ENCODE measurements at places on chromosomes 12 and 14.

GRCh38 chr12:125852116-125852515 lies 786.9 kb downstream of the AACS start:
- no peak for DNase-seq

DNA sequence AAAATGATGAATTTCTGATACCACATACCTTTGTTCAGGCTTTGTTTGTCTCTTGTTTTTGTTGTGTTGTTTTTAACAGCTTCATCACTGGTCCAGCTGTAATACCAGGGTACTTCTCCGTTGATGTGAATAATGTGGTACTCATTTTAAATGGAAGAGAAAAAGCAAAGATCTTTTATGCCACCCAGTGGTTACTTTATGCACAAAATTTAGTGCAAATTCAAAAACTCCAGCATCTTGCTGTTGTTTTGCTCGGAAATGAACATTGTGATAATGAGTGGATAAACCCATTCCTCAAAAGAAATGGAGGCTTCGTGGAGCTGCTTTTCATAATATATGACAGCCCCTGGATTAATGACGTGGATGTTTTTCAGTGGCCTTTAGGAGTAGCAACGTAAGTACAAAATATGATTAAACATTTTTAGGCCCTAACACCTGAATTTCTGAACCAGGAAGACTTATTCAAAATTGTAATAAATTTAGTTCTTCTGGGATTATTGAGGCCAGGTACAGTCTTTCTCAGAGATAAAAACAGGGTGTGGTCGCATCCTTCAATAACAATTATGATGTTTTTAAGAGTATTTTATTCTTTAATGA lies 22.4 kb downstream of the RXYLT1 start:
- DNase-seq, result no peak

- DNase-seq, result no peak
Measured at GRCh38 chr12:124713041-124713435, 145.6 kb upstream of the NCOR2 start.

DNA sequence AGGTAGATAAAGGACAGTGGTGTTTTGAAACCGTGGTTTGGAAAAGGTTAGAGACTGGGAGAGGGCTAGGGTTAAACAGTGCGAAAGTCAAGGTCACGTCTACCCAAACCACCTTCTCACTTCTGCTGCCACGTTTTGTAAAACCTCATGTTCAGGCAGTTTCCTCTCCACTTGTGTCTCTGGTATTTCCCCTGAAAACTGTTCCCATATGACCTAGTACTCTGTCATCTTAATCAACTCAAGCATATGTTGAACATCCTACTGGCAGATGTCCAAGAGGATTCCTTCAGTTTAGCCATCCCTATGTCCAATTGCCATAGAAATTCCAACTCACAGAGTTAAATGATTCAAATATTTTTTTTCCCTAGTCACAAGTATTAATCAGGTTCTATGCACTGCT lies 17.4 kb downstream of the CLEC4C start:
- no peak for DNase-seq

- no peak for DNase-seq
Measured at GRCh38 chr12:9372202-9372601, 164.0 kb upstream of the PZP start.

GRCh38 chr12:98308141-98308540 lies 207.2 kb upstream of the TMPO start:
- DNase-seq, result no peak

- DNase-seq, result no peak
Measured at GRCh38 chr12:94033101-94033500, 115.3 kb upstream of the PLXNC1 start.

GRCh38 chr12:52924764-52925716 lies 20.2 kb upstream of the KRT8 start:
- no peak for DNase-seq

GRCh38 chr12:43210485-43211192 lies 341.4 kb downstream of the ADAMTS20 start:
- no peak for DNase-seq

- peak; percentile 38 for DNase-seq
Measured at GRCh38 chr14:64293976-64294671, at the start of gene ESR2. Gene ESR2 (minus strand): TSS chr14:64294371. CDS start chr14:64282985, 11,386 bp downstream.

GRCh38 chr12:121806546-121807423 lies 3.0 kb downstream of the SETD1B start:
- DNase-seq, result no peak

- DNase-seq, result no peak
Measured at GRCh38 chr12:93089805-93090569, 160.9 kb upstream of the EEA1 start.

- no peak for DNase-seq
Measured at GRCh38 chr12:23290627-23291330, 658.7 kb downstream of the SOX5 start.

GRCh38 chr12:47943623-47944340 lies 19.6 kb upstream of the TMEM106C start:
- DNase-seq, result no peak

GRCh38 chr14:23831596-23831995 lies 122.0 kb upstream of the DHRS4 start:
- DNase-seq, result no peak

DNA sequence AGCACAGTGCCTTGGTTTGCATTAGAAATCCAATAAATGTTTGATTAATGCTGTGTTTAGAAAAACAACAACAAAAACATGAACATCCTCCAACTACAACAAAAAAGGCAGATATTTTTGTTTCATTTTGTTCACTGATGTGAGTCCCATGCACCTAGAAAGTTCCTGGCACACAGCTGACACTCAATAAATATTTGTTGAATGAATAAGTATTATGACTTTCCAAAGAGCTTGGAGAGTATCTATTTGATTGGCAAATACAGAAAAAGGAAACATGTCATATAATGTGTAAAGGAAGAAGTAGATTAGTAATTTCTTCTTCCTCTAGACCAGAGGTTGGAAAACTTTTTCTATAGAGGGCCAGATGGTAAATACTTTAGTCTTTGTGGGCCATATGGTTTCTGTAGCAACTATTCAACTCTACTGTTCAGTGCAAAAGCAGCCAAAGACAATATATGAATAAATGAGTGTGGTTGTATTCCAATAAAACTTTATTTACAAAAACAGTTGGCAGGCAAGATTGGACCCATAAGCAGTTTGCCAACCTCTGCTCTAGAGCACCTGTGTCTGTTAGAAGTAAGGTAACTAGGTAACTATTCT lies 312.3 kb upstream of the DIO2 start:
- DNase-seq, result no peak

GRCh38 chr12:57078519-57079404 lies at the start of gene NEMP1:
Gene NEMP1 (minus strand): TSS chr12:57078791. CDS start chr12:57078745, 46 bp downstream.
- peak; percentile 94 for DNase-seq

DNA sequence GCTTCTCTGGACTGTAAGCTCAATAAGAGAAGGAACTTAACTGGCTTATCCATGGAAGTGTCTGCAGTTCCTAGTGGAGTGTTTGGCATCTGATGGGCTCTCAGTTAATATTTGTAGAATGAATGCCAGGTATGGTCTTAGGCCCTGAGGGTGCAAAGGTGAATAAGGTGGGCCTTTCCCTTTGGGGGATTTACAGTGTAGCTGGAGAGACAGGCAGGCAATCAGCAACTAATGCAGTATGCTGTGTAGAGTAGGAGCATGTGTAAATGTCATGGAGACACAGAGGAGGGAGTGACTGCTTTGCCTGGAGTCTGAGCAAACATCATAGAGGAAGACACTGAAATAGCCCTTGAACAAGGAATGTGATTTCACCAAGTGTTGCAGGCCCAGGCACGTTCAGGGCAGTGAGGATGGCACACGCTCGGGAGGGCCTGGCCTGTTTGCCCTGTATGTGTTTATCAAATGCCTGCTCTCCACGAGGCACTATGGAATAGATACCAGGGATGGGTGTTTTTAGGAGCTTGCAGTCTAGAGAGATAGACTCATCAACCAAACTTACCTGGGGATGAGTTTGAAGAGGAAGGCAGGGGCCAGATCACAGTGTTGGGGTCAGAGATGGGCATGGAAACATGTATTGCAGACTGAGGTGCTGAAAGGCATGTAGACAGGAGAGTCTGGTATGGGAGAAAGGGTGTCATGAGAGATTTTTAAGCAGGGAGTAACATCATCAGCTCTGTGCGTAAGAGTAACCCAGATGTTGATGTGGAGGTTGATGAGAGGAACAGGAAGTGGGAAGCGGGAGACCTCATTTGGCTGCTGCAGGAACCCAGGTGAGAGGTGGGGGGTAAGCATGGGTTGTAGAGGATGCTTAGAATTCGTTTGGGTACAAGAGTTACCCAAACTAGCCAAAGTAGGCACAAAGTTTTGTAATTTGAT lies 54.1 kb downstream of the PLXNC1 start:
- DNase-seq, result no peak

DNA sequence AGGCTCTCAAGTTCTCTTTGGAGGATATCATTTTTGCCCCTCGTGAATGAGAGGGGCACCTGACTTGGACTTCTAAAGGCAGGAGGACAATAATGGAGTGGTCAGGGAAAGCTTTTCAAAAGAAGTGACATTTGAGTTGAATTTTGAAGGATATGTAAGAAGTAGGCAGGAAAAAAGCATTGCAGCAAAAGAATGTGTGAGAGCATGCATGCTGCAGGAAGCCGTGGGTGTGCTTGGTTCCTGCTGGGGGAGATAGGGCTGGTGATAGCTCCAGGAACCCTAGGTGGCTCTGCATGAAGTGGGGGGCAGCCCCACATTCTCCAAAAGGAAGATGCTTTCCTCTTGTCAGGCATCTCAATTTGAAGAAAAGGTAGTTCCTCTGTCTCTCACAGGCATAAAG lies 23.1 kb downstream of the ACVR1B start:
- DNase-seq, result no peak

DNA sequence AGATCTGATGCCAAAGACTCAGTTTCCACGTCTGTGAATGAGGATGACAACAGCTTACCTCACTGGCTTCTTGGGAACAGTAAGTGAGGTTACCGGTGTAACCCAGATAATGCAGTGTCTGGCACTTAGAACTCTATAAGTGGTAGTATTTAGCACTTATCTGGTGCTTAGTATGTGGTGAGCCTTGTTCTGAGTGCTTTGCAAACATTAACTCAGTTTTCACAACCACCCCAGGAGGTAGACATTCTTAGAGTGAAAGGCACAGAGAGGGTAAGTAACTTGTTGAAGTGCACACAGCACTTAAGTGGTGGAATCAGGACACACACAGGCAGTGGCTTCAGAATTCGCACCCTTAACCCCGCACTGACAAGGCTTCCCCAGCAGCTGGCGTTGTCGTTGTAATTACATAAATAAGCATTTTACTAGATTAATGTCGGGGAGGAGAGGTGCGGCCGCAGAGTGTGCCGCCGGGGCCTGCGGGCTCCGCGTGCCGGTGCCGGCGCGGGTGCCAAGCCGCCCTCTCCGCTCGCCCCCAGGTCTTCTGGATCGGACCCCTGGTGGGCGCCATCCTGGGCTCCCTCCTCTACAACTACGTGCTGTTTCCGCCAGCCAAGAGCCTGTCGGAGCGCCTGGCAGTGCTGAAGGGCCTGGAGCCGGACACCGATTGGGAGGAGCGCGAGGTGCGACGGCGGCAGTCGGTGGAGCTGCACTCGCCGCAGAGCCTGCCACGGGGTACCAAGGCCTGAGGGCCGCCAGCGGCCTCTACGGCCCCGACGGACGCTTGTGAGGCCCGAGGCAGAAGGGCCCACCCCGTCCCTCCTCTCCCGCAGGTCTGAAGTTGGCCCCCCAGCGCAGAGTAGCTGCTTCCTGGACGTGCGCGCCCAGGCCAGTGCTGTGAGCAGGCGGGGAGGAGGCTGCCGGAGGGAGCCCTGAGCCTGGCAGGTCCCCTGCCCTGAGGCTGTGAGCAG lies 4.6 kb downstream of the AQP2 start:
- DNase-seq, result no peak

DNA sequence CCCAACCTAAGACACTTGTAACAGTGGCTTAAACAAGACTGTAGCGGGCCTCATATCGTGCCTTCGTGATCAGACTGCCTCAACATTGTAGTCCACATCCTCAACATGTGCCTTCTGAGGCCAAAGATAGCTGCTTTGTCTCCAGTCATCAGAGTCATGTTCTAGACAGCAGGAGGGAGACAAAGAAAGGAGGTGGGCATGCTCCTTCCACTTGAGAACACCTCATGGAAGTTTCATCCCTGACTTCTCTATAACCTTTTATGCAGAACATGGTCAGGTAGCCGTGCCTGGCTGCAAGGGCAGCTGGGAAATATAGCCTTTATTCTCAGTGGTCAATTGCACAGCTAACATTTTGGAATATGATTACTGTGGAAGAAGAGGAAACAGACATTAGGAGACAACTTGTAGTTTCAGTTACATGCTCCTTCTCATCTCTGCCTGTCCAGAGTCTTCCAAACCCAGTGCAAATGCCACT lies 25.3 kb upstream of the DHRS2 start:
- no peak for DNase-seq

GRCh38 chr12:92233346-92234015 lies 87.8 kb upstream of the BTG1 start:
- DNase-seq, result no peak

DNA sequence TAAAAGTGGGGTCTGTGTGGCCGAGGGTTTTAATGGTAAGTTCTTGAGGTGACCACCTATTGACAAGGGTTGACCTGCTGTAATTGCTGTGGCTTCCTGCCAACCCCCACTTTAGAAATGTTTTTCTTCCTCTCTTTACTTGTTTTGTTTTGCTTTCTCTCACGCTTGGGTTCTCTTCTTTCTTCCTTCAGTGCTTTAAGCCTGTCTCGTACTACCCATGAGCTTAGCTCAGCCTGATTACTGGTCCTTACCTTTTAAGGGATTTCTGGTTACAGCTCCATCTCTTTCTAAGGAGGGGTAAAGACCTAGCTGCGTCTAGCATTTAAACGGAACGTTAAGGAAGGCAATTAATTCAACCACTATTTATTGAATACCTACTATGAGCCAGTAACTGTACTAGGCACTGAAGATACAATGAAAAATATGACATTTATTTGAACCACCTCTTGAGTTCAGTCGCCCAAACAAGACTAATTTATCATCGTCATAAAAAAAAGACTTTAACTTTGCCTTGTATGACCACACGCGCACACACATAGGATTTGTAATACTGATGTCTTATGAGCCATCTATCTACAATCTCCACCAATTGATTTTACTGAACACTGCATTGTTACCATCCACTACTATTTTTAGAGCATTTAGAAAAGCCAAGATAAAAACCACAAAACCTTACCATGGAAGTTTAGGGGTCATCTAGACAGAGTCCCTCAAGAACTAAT lies 888 bp upstream of the PPP1R12A start:
- no peak for DNase-seq
